ENCODE measurements at places on chromosomes 12 and 14.

- DNase-seq = no peak
These were observed 4.1 kb downstream of the PELI2 start for GRCh38 chr14:56122301-56122700.

DNA sequence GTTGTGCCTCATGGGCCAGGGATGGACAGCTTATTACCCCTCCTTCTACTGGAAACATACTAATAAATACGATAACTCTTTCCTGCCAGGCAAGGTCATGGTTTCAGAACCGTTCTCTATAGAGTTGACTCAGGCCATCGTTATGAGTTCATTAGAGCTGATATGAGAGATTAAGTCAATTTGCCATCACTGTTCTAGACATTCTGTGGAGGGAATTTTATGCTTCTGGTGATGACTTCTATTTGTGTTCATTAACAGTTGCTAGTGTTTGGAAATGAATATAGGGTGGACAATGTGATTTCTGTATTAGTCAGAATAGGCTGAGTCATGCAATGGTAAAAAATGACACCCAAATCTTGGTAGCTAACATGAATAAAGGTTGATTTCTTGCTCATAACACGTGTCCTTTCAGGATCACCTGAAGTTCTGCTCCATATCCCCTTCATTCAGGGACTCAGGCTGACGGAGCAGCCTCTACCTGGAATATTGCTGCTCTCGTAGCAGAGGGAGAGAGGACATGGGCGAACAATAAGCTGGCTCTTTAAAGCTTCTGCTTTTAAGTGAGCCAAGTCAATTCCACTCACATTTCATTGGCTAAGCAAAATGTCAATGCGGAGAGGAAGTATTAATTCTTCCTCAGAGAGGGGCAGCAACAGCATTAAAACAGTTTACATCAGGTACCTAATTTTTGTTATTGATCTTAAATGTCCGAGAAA, 18.5 kb upstream of the TBPL2 start:
- no peak for DNase-seq

- DNase-seq = no peak
These were observed 10.9 kb upstream of the ENDOU start for GRCh38 chr12:47736216-47736615.

GRCh38 chr12:90921536-90921935, 33.4 kb downstream of the CCER1 start:
- DNase-seq = no peak

- DNase-seq = no peak
These were observed 1.2 kb downstream of the DYRK2 start for GRCh38 chr12:67649570-67650387.

- no peak for DNase-seq
These were observed 55.6 kb upstream of the GTF2A1 start for GRCh38 chr14:81276073-81277069.

GRCh38 chr14:65062096-65063075, 39.9 kb downstream of the MAX start:
- no peak for DNase-seq

- no peak for DNase-seq
These were observed 7.7 kb downstream of the KCNA5 start for GRCh38 chr12:5051334-5051733.

GRCh38 chr14:29339494-29340172, 573.0 kb downstream of the FOXG1 start:
- DNase-seq = no peak

DNA sequence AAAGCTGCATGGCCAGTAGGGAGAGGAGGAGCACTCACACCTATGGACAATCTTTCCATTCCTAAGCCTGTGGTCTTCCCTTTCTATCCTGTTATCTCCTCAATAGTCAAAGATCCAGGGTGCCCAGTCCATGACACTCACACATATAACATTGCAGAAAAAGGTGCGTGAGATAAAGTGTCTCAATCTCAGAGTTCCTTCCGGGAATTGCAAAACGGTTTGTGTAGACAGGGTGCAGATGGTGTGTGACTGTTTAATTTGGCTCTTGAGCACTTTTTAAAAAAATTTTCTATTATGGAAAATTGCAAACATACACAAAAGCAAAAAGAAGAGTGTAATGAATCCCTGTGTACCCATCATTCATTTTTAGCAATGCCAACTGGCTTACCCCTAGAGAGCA, 1493.6 kb downstream of the AACS start:
- no peak for DNase-seq

DNA sequence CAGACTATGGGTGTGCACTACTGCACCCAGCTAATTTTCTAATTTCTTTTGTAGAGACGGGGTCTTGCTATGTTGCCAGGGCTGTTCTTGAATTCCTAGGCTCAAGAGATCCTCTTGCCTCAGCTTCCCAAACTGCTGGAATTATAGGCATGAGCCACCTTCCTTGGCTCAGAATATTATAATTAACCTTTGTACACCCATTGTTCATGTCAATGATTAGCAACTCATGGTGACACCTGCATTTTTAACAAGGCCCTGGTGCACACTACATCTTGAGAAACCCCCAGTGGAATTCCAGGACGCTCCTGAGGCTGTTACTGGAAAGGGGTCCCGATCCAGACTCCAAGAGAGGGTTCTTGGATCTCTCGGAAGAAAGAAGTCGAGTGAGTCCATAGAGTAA, 28.3 kb upstream of the CCDC63 start:
- DNase-seq = no peak

- no peak for DNase-seq
These were observed 26.2 kb upstream of the BICD1 start for GRCh38 chr12:32080435-32080834.

DNA sequence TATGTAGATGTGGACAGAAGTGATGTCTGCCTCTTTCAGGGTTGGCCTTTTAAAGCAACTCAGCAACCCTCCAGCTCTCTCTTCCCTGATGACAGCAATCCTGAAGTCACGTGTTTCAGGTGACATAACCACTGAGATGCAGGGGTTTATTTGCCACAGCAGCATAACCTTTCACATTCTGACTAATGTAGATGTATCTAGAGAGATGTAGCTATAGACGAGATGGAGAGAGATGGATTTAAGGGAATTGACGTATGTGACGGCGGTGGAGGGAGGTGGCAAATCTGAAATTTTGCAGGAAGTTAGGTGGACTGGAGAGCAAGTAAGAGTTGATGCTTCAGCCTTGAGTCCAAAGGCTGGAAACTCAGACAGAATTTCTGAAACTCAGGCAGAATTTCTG, 126.0 kb downstream of the ZFP36L1 start:
- no peak for DNase-seq

DNA sequence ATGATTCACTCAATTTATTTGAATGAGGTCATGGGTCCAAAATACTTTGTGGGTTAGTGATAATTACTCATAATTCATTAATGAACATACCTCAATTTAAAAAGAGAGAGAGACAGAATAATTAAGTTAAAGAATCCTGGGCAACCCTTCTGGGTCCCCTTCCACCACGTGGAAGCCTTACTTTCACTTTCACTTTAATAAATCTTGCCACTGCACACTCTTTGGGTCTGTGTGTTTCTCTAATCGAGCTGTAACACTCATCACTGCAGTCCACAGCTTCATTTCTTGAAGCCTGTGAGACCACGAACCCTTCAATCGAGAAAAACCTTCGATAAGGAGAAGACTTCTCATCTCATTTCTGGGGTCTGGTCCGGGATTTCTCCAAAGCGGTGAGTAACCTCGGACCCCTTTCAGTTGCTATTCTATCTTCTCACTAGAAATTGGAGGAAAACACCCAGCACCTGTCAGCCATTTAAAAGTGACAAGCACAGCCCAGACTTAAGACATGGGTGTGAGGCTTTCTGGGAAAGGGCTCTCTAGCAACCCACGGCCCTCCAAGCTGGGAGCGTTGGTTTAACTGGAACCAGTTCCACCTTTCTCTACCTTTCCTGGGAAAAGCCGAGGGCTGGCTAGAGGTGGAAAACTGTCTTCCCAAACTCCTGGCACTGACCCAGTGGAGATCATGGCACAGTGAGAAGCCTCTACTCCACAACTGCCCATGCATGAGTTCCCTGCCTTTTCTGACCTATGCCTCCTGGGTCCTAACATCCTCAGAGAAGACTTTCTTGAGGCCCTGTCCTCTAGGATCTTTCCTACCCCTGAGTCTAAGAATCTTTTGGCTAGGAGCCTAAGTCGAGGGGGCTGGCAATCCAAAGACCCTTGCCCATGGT, 148.8 kb upstream of the ATF7IP start:
- no peak for DNase-seq

DNA sequence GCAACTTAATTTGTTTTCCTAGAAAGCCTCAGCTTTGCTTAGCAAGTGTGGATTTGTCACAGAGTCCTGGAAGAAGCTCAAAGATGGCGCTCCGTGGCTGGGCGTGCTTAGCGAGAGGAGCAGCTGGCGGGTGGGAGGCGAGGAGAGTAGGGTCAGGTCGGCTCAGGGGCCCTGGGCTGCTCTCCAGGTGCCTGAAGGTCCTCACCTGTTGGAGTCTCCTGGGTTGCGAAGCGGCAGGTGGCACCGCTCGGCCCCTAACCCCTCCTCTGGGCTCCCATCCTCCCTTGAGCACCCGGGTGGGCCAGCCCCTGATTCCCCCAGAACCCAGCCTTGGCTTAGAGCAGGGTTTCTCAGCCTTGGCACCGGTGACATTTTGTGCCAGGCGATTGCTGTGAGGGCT, 25.1 kb downstream of the LRTM2 start:
- DNase-seq = no peak

DNA sequence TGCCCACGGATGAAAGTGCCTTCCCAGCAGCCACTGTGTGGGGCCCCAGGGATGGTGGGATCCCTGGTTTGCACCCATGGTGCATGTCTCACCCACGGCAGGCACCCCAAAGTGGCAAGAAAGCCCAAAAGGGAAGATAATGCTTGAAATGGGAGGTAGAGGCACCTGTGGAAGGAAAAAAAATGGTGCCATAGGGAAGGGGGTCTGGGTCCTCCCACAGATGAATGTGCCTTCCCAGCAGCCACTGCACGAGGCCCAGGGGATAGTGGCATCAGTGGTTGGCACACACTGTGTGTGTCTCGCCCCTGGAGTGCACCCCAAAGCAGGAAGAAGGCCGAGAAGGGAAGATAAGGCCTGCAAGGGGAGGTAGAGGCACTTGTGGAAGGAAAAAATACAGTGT, 264.2 kb downstream of the ALG10 start:
- no peak for DNase-seq

GRCh38 chr12:127810041-127810440, 456.9 kb upstream of the TMEM132C start:
- DNase-seq = no peak

- DNase-seq = no peak
These were observed 298.2 kb downstream of the RPAP3 start for GRCh38 chr12:47407463-47408129.

DNA sequence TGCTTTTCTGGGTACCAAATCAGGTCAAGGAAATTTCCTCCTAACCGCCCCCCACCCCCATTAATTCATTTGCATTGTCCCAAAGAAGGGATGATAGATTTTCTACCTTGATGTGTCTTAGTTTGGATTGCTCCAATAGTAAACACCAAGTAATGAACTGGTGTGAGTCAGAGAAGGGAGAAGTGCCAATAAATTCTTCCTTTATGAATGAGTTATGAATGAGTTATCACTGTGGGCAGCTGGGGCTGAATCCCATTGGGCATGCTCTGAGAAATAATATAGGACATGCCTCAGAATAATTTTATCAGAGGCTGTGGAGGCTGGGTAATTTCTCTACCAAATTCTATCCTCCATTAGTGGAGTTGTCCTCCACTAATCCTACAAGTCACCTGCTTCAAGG, 277.9 kb upstream of the FLRT2 start:
- DNase-seq = no peak

GRCh38 chr12:123474485-123475245, 16.7 kb downstream of the SNRNP35 start:
- no peak for DNase-seq

DNA sequence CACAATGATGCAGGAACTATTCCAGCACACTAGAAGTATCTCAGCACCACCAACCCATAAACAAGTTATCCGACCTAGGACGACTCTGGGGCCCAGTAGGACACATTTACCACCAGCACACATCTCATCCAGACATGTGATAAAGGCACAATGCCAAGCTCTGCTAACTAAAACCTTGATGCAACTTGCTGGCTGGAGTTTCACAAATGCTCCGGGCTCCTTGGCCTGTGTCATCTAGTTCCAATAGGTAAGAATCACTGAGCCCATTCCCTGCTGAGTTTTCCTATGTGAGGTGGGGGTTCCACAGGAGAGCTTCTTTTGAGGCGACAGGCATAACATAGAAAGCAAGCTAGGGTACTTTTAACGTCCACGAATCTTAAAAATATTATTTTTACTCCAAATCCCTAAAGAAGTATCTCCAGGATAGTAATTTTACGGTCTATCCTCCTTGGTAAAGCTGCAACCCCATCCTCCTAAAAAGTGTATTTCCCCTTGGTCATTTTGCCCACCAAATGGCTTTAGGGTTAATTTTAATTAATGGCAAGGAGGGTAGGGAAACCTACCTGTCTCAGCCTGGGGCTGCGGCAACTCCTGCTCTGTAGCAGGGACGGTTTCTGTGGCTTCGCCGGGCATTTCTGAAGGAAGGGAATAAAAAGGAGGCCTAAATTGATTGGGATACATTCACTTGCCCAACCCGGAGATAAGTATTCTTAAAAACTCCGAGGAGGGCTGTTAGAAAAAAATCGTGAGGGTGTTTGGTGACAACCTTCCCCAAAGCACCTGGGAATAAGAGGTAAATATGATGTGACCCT, 1.0 kb downstream of the NACA start:
- DNase-seq = no peak

DNA sequence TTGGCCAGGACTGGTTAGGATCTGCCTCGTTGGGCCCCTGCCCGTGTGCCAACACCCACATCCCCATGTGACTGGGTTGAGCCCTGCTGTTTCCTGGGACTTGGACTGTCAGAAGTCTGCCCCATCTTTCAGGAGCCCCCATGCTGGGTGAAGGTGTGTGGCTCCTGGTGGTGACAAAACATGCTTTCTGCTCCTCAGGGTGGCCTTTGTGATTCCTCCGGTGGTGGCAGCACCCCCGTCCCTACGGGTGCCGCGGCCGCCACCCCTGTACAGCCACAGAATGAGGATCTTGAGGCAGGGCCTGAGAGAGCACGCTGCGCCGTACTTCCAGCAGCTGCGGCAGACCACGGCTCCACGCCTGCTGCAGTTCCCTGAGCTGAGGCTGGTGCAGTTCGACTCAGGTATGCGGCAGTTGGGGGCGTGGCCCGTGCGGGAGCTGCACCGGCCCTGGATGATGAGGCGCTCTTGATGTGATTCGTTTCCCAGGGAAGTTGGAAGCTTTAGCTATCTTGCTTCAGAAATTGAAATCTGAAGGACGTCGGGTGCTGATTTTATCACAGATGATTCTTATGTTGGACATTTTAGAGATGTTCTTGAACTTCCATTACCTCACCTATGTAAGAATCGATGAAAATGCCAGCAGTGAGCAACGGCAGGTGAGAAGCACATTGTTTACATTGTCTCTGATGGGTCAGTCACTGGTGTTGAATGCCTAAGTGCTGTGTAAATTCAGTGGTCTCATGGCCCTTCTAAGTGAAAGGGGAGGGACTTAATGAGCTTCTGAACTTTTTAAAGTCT, 80.0 kb downstream of the EP400 start:
- no peak for DNase-seq

DNA sequence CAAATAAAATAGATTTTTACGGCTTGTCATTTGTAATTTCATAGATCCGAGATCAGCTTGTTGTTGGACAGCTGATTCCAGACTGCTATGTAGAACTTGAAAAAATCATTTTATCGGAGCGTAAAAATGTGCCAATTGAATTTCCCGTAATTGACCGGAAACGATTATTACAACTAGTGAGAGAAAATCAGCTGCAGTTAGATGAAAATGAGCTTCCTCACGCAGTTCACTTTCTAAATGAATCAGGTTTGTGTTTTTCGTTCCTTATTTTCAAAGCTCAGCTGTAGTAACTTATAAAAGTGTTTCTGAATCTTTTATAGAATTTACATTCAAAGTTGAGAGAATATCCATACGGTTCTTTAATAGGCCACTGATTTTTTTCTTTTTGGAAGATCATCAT, 89.1 kb downstream of the LRRK2 start:
- no peak for DNase-seq

GRCh38 chr12:39278426-39278825, 164.5 kb downstream of the KIF21A start:
- no peak for DNase-seq

All from amygdala (tissue), 56 donors.